ENCODE measurements at places on chromosomes 3 and 15. TPM values are rescaled to one million over a fixed set of nuclear protein-coding genes. Genes with fewer than 3 reads are reported as not detected.

- H3K4me1 ChIP-seq: no peaks in the 10 kb centered on the region
- H3K4me3 ChIP-seq: no peak overlapping the region
- H3K27ac ChIP-seq: no peak overlapping the region
- no peak for DNase-seq
- H3K36me3 ChIP-seq: no peaks in the 10 kb centered on the region
Measured at GRCh38 chr15:45091576-45091975, 22.4 kb downstream of the DUOX2 start.

GRCh38 chr15:89111961-89112340 lies 23.7 kb downstream of the ABHD2 start:
- peaks cover 12% of the 10 kb centered on the region for H3K4me1 ChIP-seq
- H3K27ac ChIP-seq: no peak overlapping the region
- no peaks in the 10 kb centered on the region for H3K36me3 ChIP-seq
- no peaks in the 10 kb centered on the region for H3K27me3 ChIP-seq
- DNase-seq: no peak
- no peak overlapping the region for H3K4me3 ChIP-seq

DNA sequence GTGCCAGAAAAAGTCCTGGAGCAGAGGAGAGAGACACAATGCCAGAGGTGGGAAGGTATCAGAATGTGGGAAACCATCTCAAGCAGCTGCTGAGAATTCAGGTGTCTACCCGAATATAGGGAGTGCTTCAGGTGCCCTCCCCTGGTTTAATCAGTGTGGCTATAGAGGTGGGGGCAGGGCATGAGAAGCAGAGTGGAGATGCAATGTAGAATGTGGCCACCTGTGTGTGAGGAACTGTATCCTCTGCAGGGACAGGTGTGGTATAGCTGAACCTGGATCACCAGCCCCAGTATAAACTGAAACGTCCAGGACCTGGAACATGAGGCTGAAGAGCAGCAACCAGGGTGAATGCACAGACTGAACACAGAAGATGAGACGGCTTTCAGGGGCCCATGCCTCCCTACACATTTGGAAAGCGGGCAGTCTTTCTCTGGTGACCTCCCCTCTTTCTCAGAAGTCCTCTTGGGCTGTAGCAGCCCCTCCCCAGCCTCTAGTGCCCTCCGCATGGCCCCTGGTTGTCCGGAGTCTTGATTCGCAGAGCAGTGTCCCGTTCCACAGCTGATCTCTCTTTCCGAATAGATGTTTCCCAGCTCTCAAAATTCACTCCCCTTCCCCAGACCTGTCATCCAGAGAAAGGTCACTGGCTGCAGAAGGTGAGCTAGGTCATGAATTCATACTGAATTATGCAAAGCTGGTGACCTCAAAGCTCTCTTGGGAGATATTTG lies 103.1 kb downstream of the ABHD5 start:
- H3K27ac ChIP-seq: no peak overlapping the region
- H3K36me3 ChIP-seq: no peaks in the 10 kb centered on the region
- no peaks in the 10 kb centered on the region for H3K27me3 ChIP-seq
- no peaks in the 10 kb centered on the region for H3K4me1 ChIP-seq

GRCh38 chr3:70806021-70806420 lies 493.6 kb upstream of the MDFIC2 start:
- H3K27me3 ChIP-seq: no peaks in the 10 kb centered on the region
- no peaks in the 10 kb centered on the region for H3K36me3 ChIP-seq
- no peak overlapping the region for H3K4me3 ChIP-seq
- no peak for DNase-seq
- no peaks in the 10 kb centered on the region for H3K4me1 ChIP-seq
- H3K27ac ChIP-seq: no peak overlapping the region

DNA sequence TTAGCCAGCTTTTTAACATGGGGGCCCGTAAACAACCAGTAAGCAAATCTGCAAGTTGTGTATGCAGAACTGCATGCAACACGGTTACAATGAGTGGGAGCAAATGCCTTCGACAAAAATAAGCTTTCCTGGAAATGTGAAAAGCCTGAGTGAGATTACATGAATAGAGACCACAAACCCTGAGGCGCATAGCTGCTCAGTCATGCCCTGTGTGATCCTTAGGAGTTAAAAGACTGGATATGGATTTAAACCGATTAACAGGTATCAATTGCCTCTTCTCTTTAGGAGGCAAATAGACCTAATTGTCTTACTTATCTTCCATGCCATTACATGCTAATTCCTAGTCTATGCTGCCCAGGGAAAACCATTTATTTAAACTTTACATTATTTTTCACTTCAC lies 810.3 kb downstream of the ROBO1 start:
- H3K27me3 ChIP-seq: no peaks in the 10 kb centered on the region
- no peaks in the 10 kb centered on the region for H3K36me3 ChIP-seq
- H3K4me3 ChIP-seq: no peak overlapping the region
- H3K4me1 ChIP-seq: no peaks in the 10 kb centered on the region
- no peak overlapping the region for H3K27ac ChIP-seq

DNA sequence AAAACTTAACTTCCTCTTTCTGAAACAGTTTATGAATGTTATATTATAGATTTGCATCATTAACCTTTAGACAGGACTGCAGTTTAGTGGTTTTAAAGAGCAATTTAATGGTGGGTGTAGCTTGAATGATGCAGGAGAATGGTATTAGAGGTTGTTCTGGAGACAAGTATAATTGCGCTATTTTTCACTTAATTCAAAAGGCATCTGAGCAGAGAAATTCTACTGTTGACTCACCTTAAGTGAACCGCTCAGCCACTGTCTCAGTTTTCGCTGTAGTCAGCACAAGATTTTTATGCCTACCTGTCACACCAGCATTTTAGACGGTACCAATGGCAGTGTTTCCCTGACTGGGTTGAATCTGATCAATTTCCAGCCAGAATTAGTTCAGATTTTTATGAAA lies 348.8 kb upstream of the DCBLD2 start:
- no peaks in the 10 kb centered on the region for H3K36me3 ChIP-seq
- DNase-seq: no peak
- H3K4me1 ChIP-seq: no peaks in the 10 kb centered on the region
- H3K27ac ChIP-seq: no peak overlapping the region
- no peaks in the 10 kb centered on the region for H3K27me3 ChIP-seq
- H3K4me3 ChIP-seq: no peak overlapping the region

GRCh38 chr3:197023241-197023997 lies 6.2 kb downstream of the MELTF start:
- no peaks in the 10 kb centered on the region for H3K4me1 ChIP-seq
- H3K27ac ChIP-seq: no peak overlapping the region
- no peak overlapping the region for H3K4me3 ChIP-seq
- H3K36me3 ChIP-seq: no peaks in the 10 kb centered on the region
- no peak for DNase-seq

Gene ZNF385D
- 11.2 TPM for total RNA-seq

Gene MCCC1
- 21.5 TPM for total RNA-seq

Gene C3orf85
- not detected for total RNA-seq

Gene ZCWPW2
- 0.39 TPM for total RNA-seq

Gene SPRED1
- 32.6 TPM for total RNA-seq

Measured in H1 (cell line).